ENCODE measurements at places on chromosomes 2 and 18. TPM values are rescaled to one million over a fixed set of nuclear protein-coding genes. Genes with fewer than 3 reads are reported as not detected.

ZNF396 gene
- total RNA-seq, result 1.3 TPM

IL1R2 gene
- 4.3 TPM for total RNA-seq

TWIST2 gene
- 3.1 TPM for total RNA-seq

L3MBTL4 gene
- total RNA-seq, result 31.4 TPM

RNF152 gene
- 9.2 TPM for total RNA-seq

LHCGR gene
- total RNA-seq, result not detected

ZSWIM2 gene
- total RNA-seq, result not detected

TCF4 gene
- total RNA-seq, result 65.1 TPM

RAX gene
- not detected for total RNA-seq

NEURL3 gene
- total RNA-seq, result not detected

SERPINB2 gene
- not detected for total RNA-seq

AOX1 gene
- 8.5 TPM for total RNA-seq

SPDYA gene
- 1.3 TPM for total RNA-seq

ICA1L gene
- 7.3 TPM for total RNA-seq

CCDC85A gene
- 3.4 TPM for total RNA-seq

EIF2AK3 gene
- 8.9 TPM for total RNA-seq

GPR39 gene
- total RNA-seq, result not detected

FER1L5 gene
- 0.11 TPM for total RNA-seq

ALPI gene
- total RNA-seq, result not detected

DNA sequence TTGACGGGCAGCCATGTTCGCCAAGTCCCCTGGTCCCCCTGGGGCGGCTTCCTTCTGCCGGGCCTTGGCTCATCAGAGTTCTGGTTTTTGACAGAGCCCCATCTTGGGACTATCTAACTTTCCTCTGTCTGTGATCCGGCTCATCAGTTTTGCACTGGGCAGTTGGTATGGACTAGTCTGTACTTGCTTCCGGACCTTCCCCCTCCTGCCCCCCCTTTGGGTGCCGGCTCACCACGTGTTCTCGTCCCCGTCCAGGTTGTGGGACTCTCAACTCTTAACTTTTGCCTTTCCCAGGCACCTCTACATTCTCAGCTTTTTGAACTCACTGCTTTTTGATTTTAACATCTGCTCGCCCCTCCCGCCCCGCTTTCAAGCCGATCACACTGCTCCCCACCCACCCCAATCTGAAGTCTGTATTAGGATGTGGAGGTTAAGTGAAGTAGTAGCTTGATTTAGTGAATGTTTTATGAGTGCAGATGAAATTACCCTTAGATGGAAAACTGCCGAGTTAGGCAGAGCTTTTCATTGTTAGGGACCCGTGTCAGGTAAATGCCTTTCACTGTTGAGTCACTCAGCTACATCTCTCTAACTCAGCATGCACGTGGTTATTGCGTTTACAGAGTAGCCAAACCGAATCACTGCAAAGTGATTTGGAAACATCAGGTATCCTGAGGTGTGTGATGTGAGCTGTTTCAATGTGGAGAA lies 874 bp downstream of the WDR43 start:
- peak; percentile 75 for DNase-seq

GRCh38 chr2:176784633-176785200 lies 427.9 kb upstream of the HNRNPA3 start:
- DNase-seq, result no peak

DNA sequence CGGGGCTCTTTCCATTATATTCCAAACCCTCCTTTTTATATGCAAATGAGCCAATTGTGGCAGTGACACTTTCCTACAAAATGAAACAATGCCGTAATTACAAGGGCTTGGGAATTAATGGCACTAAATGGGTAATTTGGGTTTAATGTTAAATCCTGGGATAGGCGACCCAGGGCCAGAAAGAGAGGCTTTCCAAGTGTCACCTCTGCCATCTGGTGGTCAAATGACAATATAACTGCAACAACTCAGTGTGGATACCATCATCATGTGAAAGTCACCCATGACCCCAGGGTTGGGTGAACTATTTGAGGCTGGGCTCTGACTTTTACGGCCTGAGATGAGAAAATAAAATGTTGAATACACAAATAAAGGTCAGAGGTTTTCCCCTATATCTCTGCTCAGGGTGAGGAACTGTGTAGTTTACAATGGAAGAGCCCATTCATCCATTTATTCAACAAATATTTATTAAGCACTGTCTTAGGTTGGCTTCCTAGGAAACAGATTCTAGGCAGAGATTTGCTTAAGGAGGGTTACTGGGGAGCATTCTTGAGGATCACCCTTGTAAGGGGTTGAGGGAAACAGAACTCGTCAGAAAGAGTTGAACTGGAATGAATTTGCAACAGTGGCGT lies 13.6 kb upstream of the THADA start:
- DNase-seq, result no peak

- DNase-seq, result no peak
These were observed 421.1 kb upstream of the RAB12 start for GRCh38 chr18:8188184-8188583.

DNA sequence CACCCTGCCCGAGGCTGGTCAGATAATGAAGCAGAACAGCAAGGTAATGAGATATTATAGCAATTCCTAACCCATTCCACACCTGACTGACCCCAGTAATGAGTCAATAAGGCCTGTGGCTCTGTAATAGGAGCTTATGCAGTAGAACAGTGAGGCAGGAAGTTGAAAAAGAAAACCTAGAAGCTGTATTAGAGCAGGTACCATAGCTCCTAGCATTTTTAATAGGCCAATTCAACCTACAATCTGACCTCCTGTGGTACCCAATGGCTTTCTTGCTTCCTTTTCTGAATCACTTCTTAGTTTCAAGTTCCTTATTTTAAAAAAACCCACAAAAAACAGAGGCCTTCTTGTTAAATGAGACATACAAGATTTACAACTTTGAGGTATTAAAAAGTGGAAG lies 43.6 kb upstream of the MAP2 start:
- DNase-seq, result no peak

DNA sequence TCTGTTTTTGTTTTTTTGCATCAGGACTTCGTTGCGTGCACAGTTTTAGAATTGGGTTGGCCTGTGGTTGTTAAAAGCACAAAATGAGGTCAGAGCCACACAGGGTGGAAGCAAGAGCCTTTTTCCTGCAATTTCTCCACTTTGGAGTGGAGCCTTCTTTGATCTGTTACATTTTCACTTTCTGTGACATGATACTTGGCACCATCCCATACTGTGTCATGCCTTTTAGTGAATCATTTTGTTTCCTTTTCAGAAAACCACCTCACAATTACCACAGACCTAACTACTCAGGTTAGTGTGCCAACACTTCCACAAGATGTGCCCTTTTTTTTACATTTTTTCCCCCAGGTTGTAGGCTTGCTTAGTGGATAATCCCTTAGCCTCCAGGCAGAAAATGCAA lies 32.5 kb downstream of the MERTK start:
- DNase-seq, result no peak

- DNase-seq, result no peak
These were observed 24.0 kb downstream of the LRRTM1 start for GRCh38 chr2:80280598-80280997.

GRCh38 chr2:45024600-45025291 lies 15.5 kb upstream of the SIX2 start:
- peak; percentile 71 for DNase-seq

- DNase-seq, result no peak
These were observed 64.5 kb downstream of the CRACDL start for GRCh38 chr2:98871506-98871905.

DNA sequence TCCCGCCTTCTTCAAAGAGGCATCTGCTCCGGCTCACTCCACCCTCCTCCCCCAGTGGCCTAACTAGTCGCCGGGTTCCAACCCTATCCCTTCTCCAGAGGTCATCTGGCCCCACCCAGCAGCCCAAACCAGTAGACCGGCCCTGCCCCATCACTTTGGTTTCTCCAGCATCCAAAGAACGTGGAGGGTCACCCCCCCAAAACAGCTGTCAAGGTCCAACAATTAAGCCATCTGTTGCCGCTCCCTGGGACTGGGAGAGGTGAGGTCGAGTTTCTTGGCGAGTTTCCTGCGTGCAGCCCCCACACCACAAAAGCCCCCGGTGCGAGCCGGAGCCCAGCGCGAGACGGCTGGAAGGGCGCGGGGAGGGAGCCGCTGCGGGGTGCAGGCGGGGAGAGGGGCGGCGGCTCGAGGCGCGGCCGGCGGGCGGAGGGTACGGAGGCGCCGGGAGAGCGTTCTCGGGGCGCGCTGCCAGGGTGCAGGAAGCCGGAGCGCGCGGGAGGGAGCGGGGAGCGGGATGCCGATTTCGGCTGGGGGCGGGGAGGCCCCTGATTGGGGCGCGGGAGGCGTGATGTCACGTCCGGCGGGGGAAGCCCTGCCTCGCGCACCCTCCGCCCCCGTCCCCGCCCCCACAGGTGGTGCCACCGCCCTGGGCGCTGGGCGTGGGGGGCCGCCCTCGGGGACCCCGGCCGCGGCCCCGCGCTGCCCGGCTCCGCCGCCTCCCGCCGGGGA lies 571 bp upstream of the GPC1 start:
- DNase-seq, result peak; percentile 98

GRCh38 chr18:77111449-77111848 lies 21.1 kb downstream of the MBP start:
- DNase-seq, result peak; percentile 47

DNA sequence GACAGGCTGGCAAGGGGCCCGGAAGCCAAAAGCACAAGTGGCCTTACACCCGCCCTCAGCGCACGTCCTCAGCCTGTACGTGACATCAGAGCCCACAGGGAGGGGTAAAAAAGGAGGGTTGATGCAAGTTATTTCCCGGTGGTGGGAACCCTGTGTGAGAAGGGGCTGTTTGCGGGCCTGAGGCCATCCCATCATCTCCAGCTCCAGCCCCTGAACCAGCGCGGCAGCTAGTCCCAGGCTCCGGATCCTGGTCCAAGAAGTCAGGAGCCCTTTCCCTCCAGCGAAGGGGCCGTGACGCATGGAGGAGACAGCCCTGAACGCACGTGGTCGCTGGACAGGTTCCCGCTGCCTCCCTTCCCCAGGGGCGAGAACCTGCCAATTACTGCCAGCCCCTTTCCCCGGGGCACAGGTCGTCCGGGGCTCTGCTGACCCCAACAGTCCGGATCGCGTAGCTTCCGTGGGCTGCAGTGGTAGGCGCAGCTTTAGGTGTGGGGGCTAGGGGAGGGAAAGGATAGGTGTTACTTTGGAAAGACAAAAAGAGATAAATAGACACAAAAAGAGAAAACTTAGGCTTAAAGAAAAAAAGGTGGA lies 1.3 kb upstream of the LRP2 start:
- peak; percentile 67 for DNase-seq

GRCh38 chr2:71859211-71859847 lies 288.3 kb downstream of the CYP26B1 start:
- DNase-seq, result no peak

GRCh38 chr2:3503483-3503882 lies 15.8 kb downstream of the ADI1 start:
- DNase-seq, result no peak

- DNase-seq, result no peak
These were observed 30.4 kb downstream of the FBLN7 start for GRCh38 chr2:112168422-112169124.

DNA sequence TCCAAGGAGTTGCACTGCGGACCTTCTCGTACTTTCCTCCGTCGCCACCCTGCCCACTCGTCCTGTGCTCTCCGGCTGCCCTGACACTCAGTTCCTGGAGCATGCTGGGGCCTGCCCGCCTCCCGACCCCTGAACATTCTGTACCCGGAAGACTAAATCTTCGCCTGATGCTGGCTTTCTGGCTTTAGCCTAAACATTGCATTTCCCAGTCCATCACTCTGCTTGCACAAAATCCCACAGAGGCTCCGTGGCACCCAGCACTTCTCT lies 550 bp upstream of the SFXN5 start:
- peak; percentile 76 for DNase-seq

GRCh38 chr2:88659538-88659915 lies 31.9 kb upstream of the RPIA start:
- no peak for DNase-seq

DNA sequence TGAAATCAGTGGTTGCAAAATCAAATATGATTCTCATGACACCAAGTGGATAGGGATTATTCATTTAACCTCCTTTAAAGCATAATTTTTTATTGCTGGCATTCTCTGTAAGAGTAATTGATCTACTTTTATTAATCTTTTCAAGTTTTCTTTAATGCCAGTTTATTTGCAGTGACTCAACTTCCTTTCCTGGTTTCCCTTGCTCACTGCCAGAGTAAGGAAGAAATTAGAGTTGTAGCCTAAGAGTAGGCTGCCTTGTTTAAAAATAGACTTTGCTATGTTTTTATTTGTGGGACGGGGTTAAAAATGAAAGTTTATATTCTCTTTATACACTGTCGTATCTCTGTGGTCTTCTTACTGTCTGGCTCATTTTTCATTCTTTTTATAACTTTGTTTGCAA lies 148.6 kb downstream of the WDR7 start:
- DNase-seq, result no peak

GRCh38 chr18:9426753-9427152 lies 48.6 kb upstream of the RALBP1 start:
- no peak for DNase-seq

DNA sequence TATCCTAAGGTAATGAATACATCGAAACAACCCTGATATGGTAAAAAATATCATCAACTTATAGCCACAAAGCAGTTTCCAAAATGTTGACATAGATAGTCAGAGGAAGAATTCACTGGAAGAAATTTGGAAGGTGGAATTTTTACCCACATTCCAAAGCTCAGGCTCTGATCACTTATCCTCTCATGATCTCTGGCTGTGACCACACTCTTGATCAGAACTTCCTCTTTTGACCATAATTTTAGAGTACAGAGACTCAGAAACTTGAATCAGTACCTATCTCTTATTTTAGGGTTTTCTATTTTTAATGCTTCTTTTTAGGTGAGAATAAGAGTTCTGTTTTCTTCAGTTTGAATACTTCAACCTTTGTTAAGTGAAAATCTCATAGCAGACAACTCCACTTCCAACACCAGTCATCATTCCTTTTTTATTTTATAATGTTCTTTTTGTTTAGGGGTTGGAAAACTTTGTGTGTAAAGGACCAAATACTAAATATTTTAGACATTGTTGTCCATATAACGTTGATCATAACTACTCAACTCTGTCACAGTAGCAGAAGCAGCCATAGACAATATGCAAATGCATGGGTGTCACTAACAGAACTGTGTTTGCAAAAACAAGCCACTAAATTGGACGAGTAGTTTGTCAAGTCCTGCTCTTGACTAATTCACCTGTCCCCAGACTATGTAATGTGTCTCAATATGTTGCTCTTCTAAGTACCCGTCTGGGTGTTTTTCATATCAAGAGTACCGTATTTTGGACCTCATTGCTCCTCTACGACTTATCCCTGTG lies 891.6 kb upstream of the CRIM1 start:
- no peak for DNase-seq

- peak; percentile 35 for DNase-seq
These were observed 52.8 kb downstream of the METTL4 start for GRCh38 chr18:2518473-2518872.

- no peak for DNase-seq
These were observed 7.2 kb downstream of the TRIB2 start for GRCh38 chr2:12723736-12724463.

DNA sequence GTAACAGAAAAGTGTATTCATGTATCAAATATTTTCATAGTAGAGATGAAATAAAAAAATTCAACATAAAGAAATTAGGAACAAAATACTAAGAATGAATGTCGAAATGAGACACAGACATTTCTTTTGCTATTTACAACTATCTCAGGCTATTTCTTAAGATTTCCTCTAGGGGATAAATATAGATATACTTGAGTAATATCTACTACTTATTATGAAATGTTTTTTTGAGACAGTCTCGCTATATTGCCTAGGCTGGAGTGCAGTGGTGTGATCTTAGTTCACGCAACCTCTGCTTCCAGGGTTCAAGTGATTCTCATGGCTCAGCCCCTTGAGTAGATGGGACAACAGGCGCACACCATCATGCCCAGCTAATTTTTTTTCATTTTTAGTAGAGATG lies 326.1 kb downstream of the RNF144A start:
- DNase-seq, result no peak

Measured in right cardiac atrium (tissue), 5 donors.